ENCODE measurements at places on chromosomes 2 and 18.

GRCh38 chr2:239751679-239752355 is 273.3 kb downstream of the NDUFA10 start:
- no peak for DNase-seq

- no peak for DNase-seq
Measured at GRCh38 chr18:46260879-46261143, 156.6 kb downstream of the HAUS1 start.

- no peak for DNase-seq
Measured at GRCh38 chr2:112032224-112032586, 22.9 kb upstream of the TMEM87B start.

- no peak for DNase-seq
Measured at GRCh38 chr2:234555161-234555560, 58.3 kb upstream of the ARL4C start.

GRCh38 chr2:142778289-142778688 is 99.2 kb upstream of the KYNU start:
- no peak for DNase-seq

DNA sequence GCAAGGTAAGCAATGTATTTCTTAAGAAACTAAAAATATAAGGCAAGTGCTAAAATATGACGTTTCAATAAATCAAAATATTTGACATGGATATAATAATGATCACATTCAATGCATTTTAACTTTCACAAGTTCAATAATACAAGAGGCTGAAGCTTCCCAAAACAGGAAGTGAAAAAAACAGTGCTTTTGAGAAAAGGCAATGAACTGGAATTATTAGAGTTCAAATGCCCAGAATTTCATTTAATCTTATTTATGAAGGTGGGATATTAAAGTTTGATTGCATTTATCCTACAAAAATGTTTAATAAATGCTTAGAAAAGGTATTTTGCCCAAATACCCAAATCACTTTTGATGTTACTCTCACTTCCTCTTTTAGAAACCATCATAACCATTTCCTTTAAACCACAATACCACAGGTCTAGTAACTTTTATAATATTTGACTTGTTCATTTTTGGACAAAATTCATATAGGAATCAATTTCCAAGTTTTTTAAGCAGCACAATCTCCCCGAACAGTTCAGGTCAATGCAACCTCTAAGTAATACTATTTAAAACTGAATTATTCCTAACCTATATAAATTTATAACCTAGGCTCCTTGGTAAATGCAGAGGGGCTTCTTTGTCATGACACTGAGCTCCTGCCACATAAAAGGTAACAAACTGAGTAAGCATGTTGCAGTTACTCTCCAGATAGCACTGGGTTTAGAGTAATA is 2.1 kb downstream of the NCKAP1 start:
- no peak for DNase-seq

DNA sequence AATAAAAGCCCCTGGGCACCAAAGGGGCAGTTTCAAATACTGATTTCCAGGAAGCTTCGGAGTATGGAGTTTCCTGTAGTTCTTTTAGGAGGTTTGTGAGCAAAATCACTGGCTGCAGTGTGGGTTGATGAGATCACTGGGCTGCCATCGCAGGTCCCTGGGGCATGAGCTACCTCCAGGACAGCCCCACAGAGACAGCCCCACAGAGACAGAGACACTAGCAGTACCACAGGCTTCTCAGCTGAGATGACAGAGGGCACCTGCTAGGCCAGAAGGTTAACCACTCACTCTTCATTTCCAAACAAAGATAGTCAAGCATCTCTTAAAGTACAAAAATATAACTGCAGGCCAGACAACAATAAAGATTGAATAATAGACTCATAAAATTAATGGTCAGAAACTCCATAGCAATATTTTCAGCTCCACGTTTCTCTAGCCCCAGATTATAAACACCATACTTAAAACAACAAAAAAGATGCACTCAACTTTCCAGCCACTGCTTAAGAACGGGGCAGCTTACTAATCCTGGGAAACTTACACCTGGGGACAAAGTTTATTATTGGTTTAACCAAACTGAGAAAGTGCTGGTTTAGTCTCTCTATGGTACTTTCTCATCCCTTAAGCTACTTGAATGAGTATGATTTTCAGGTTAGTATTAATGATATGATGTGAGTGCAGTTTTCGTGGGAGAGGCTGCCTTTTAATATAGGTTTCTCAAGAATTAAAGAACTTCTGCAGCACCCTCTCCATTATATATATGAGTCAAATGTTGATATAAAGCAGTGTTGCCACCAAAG is 11.6 kb downstream of the AFF3 start:
- DNase-seq, result no peak

DNA sequence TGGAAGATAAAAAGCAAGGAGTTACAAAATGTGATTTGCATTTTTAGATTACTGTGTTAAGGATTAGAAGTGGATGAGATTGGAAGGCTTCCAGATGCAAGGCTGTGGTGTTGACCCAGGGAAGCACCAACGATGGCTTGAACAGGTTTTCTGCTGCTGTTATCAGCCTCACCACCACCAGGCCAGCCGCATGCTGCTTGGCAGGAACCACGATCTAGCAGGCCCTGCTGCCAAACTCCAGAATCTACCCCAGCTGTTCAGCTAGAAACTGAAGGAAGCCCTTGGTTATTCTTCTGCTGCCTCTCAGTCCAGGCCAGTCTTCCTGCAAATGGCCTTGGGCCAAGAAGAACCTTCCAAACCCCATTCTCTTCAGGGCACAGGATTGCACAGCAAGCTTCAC is 133.9 kb downstream of the MTCL1 start:
- no peak for DNase-seq

- no peak for DNase-seq
Measured at GRCh38 chr18:3832025-3832638, 382.2 kb downstream of the TGIF1 start.

DNA sequence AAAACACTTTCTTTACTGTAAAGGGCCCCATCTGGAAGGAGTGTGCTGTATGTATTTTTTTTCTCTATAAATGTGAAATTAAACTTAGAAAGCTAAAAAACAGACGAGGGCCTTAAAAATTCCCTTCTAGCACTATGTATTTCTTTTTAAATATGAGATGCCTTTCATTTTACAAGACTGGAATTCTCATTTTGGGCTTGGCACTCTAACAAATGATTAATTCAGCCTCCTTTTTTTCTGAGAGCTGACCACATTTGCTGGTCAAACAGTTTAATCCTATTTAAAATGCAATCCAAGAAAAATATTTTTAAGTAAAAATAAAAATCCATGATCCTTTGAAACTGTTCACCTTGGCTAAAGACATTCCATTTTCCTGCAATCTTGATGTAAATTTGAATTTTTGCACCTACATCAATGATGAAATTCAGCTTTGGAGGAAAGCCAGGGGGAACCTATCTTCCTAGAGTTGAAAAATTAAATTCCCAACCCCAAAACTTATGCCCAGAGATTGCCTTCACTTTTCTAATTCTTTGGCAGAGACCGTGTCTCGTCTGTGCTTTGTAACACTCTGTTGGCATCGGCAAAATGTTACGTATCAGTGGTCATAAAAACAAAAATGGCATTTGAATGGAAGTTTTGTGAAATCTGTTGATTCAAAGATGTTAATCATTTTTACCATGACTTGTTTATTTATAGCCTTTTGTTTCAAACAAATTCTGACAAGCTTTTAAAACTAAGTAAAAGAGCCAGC is 284.5 kb downstream of the ZNF521 start:
- no peak for DNase-seq

- DNase-seq, result no peak
Measured at GRCh38 chr2:219292616-219293015, 13.4 kb downstream of the DNAJB2 start.

GRCh38 chr18:24983566-24984139 is 368.3 kb downstream of the ZNF521 start:
- no peak for DNase-seq

- no peak for DNase-seq
Measured at GRCh38 chr2:149884871-149885270, 297.3 kb upstream of the MMADHC start.

DNA sequence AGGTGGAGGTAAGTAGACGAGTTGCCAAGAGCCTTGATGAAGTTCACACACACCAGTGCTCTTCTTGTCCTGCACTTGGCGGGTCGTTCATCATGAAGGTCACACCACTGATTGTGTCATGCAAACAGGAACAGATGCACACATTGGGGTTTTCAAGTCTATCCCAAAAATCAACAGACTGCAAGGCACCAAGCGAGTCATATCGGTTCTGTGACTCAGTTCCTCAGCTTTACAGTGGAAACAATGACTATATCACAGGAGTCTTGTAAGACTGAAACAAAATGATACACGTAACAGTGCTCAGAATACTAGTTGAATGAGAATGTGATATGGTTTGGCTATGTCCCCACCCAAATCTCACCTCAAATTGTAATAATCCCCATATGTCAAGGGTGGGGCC is 526.9 kb upstream of the ID2 start:
- DNase-seq, result no peak

DNA sequence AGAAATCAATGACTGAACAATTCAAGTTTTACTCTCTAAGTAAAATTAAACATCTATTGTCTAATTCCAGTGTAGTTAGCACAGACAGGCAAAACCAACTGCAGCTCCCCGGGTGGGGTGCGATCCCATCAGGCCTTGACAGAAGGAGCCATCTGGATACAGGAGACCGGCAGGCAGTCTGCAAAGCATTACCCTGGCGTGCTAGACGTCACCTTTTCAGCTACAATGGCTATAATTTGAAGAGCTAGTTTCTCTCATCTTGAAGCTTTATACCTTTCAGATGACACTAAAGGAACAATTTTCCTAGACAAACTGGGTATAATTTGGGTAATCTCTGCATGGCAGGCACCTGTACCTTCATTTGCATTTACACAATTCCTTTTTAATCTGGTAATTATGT is 761.5 kb upstream of the SOX11 start:
- no peak for DNase-seq

DNA sequence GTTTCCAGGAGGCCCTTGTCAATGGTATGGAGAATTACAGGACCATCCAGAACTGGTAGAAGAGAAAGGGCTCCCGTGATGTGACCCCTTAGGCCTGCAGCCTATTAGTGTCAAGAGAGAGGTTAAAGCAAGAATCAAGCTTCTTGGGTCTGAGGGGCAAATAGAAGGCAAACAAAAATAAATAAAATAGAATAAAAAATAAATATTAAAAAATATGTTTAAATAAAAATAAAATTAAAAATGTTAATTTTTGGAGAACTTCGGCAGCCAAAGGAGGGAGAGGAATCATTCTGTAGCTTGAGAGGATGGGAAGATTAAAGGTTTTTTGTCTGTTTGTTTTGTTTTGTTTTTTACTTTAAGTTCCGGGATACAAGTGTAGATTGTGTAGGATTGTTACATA is 15.2 kb upstream of the TMEM178A start:
- DNase-seq, result no peak

- DNase-seq, result no peak
Measured at GRCh38 chr2:10363861-10364610, 61.3 kb downstream of the HPCAL1 start.

DNA sequence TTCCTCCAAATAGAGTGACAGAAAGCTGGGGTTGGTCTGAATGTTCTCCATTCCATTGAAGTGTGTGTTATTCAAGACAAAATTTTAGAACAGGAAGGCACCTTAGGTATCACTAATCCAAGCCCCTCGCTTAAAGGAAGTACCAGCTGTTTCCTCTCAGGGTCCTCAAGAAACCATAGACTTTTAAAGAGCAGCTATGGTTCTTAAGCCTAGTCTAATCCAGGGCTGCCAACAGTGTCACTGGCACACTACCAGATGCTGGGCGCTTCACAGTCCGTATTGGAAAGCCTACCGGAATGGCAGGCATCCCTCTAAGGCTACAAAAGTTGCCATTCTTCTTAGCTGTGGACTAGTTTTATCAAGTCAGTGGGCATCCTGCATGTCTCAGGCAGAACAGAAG is 1.9 kb downstream of the NEMP2 start:
- no peak for DNase-seq

GRCh38 chr2:172109256-172109987 is 6.7 kb upstream of the DLX2 start:
- no peak for DNase-seq

- DNase-seq, result no peak
Measured at GRCh38 chr2:10535703-10536102, 87.6 kb upstream of the ODC1 start.

GRCh38 chr18:43703050-43703449 is 425.8 kb upstream of the SYT4 start:
- DNase-seq, result no peak

DNA sequence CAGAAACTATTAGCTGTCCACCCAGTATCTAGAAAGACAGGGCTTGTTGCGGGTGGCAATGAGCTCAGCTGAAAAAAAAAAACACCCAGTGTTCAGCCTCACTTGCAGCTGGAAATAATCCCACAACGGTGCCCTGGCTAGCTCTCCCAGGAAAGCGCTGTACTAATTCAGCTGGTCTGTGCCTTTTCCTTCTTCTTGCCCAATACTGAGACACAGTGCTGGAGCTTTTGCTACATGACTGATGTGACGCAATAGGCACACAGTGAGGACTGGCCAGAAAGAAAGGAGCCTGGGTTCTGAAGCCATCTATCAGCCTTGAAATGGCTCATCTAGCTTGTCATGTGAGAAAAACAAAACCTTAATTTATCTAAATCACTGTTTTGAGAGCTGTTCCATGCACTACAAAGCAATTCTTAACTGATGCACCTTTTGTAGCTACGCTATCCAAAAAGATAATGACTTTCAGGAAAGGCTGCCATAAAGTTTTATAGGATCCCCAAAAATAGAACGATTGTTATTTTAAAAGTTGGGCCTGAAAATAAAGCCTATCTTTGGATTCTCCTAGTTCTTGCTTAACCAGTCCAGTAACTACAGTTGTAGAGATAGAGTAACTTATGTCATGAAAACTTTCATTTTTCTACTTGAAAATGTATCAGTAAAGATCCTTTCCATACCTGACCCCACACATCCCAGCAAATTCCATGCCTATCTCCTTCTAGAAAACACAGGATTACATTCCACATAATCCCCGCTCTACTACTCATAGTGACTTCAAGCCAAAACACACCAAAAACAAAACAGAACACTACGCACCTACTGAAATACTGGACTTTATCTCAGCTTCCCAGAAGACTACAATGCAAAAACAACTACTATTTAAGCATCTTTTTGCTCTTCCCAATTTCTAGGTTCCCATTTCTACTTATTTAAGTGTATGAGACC is 15.9 kb downstream of the KIDINS220 start:
- no peak for DNase-seq

GRCh38 chr2:3321825-3322224 is 55.8 kb downstream of the EIPR1 start:
- DNase-seq, result no peak

GRCh38 chr2:96271995-96272394 is 6.0 kb downstream of the CIAO1 start:
- no peak for DNase-seq

GRCh38 chr2:136492901-136493300 is 272.4 kb upstream of the THSD7B start:
- no peak for DNase-seq

GRCh38 chr18:2557536-2557935 is 13.8 kb downstream of the METTL4 start:
- DNase-seq, result no peak

DNA sequence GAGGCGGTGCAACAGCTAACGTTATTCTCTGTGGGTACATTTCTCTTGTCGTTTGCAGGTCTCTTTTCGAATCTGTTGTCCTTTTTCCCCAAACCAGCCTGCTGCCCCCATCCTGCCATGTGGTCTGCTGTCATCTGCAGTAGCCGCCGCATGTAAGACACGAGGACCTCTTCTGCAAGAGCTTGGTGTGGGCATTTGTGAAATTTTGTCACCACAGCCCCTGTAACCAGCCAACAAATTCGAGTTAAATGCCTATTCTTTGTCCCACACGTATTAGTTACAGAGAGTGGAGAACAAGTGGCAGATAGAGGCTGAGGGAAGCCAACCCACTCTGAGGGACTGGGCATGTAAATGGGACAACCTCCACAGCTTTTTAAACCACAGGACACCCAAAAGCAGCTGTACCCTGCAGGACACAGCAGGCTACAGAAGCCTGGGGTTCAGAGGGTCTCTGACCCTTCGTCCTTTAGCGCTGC is 35.0 kb downstream of the ITGA6 start:
- no peak for DNase-seq

Data from stimulated activated CD4-positive, alpha-beta T cell treated with anti-CD3 and anti-CD28 coated beads, Interleukin-1b, Interleukin-23, amount 100 ng/mL, for 1 hour (primary cell).